ENCODE measurements at places on chromosomes 13 and 19. TPM values are rescaled to one million over a fixed set of nuclear protein-coding genes. Genes with fewer than 3 reads are reported as not detected.

DNA sequence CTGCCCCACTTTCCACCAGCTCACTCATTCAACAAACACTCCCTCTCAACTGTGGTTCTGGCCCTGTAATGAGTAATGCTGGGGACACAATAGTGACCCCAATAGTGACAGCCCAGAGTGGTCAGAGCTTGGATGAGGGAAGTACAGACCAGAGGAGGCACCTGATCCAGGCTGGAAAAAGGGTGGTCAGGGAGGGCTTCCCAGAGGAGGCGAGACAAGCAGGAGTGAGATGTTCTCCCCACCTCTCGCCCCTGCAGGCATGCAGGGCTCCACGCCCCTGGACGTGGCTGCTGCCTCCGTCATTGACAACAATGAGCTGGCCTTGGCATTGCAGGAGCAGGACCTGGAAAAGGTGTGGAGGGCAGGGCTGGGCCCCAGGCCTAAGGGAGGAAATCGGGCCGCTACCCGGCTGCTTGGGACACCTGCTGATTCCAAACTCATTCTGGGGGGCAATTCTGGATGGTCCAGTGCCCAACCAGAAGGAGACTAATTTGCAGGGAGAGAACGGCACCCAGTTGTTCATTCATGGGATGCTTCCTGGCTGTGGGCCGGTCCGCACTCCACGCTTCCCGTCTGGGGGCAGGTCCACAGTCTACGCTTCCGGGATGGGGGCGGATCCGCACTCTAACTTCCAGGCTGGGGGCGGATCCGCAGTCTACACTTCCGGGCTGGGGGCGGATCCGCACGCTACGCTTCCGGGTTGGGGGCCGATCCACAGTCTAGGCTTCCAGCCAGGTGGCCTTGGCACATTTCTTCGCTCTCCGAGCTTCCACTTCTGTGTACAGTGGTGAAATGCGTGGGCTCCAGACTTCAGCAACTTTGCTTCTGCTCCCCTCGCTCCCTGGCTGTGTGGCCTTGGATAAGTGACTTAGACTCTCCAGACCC is 63.4 kb downstream of the RYR1 start:
- DNase-seq, result no peak

DNA sequence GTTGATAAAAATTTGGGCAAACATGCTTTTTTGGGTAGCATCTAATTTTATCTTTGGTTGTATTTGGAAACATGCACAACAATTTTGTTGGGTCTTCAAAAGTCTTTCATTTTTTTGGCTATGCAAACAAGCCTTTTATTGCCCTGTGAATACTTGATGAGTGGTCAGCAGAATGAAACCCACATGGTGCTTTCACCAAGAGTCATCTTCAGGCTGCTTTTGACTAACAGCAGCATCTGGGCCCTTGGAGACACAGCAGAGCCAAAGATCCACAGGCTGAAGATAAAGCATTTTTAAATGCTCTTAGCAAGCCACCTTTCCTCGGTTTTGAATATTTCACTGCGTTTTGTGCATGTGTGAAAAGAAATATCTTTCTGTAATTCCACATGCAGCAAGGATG is 154.9 kb downstream of the FGF9 start:
- DNase-seq, result no peak

Gene C19orf85
- not detected for polyA plus RNA-seq

Gene TMEM255B
- polyA plus RNA-seq, result 16.0 TPM

Gene CEACAM16
- polyA plus RNA-seq, result not detected
